ENCODE measurements at places on chromosomes 5 and 9. TPM values are rescaled to one million over a fixed set of nuclear protein-coding genes. Genes with fewer than 3 reads are reported as not detected.

SLC36A2 gene
- total RNA-seq: not detected

AQP3 gene
- 2.7 TPM for total RNA-seq

ANKRD18B gene
- 7.8 TPM for total RNA-seq

LCN10 gene
- 0.15 TPM for total RNA-seq

GPSM1 gene
- 65.9 TPM for total RNA-seq

BAAT gene
- 0.08 TPM for total RNA-seq

GABRA1 gene
- not detected for total RNA-seq

ORM2 gene
- total RNA-seq: not detected

RHOBTB3 gene
- total RNA-seq: 54.3 TPM

AGGF1 gene
- 32.1 TPM for total RNA-seq

KCNMB1 gene
- total RNA-seq: not detected

MCTP1 gene
- 14.9 TPM for total RNA-seq

INVS gene
- 21.0 TPM for total RNA-seq

ANKRD20A1 gene
- total RNA-seq: 1.2 TPM

FRRS1L gene
- not detected for total RNA-seq

PRELID1 gene
- total RNA-seq: 346 TPM

PCDHB6 gene
- 10.6 TPM for total RNA-seq

WDR36 gene
- total RNA-seq: 41.1 TPM

LTC4S gene
- not detected for total RNA-seq

CDKN2B gene
- not detected for total RNA-seq

ARL10 gene
- total RNA-seq: 1.4 TPM

ZBED3 gene
- 6.7 TPM for total RNA-seq

LMX1B gene
- total RNA-seq: 0.85 TPM

MED7 gene
- total RNA-seq: 7.6 TPM

GCNT4 gene
- not detected for total RNA-seq

TOR2A gene
- 9.2 TPM for total RNA-seq
